ENCODE measurements at places on chromosomes 2 and 18. TPM values are rescaled to one million over a fixed set of nuclear protein-coding genes. Genes with fewer than 3 reads are reported as not detected.

DNA sequence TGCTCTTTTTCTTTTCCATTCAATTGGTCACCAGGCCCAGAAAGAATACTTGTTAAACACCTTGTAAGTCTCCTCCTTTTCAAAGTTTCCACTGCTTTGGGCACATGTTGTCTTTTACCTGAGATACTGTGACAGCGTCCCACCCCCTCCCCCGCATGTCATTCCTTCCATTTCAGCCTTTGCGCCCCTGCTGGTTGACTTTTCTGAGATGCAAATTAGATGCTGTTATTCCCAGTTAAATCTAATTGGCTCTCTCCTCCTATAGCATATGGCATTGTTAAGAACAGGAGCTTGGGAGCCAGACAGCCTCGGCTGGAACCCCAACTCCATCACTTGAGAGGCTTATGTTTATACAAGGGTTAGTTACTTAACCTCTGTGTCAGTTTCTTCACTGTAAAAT is 80.3 kb upstream of the GAREM1 start:
- no peak for DNase-seq

Gene ATP8B1
- total RNA-seq, result 26.6 TPM

- no peak for DNase-seq
These were observed 8.1 kb downstream of the MRPS5 start for GRCh38 chr2:95113464-95113863.

- DNase-seq, result no peak
These were observed 196.3 kb upstream of the SIX3 start for GRCh38 chr2:44744961-44745892.

DNA sequence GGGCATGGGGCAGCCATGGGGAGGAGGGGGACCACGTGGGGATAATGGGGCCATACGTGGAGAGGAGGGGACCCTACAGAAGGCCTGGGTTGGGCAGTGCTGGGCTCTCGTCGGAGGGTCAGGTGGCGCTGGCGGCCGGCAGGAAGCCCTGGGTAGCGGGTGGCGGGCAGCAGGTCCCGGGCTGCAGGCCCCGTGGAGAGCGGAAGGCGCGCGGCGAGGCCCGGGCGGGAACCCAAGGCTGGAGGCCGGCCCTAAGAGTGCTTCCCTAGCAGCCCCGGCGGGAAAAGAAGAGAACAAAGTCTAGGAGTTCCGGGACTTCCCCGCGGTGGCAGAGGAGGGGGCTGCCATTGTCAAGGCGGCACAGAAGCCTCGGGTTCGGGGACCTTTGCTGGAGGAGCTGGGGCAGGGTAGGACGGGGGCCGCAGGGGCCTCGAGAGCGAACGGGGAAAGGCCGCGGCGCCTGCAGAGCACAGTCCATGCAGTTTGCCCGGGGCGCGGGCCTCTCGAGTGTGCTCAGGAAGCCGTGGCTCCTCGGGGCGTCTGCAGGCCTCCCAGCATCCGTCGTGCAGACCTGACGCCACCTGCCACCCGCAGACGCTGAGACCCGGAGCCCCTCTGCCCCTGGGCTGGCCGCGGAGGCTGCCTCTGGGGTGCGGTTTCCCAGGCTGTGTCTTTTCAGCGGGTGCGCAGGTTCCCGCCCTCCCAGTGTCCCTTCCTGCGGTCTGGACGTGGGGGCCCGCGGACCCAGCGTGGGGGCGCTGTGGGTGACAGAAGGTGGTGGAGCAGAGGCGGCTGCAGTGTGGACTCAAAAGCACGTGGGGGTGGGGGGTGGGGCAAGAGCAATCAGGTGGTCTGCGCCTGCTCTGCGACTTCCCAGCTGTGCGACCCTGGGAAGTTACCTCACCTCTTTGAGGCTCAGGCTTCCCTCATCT is 19.4 kb upstream of the NCL start:
- DNase-seq, result no peak

- no peak for DNase-seq
These were observed 144.3 kb downstream of the DAW1 start for GRCh38 chr2:228015741-228016140.

GRCh38 chr2:174177316-174177890 is 70.9 kb downstream of the OLA1 start:
- no peak for DNase-seq

GRCh38 chr2:84257831-84258230 is 201.2 kb downstream of the SUCLG1 start:
- DNase-seq, result no peak

DNA sequence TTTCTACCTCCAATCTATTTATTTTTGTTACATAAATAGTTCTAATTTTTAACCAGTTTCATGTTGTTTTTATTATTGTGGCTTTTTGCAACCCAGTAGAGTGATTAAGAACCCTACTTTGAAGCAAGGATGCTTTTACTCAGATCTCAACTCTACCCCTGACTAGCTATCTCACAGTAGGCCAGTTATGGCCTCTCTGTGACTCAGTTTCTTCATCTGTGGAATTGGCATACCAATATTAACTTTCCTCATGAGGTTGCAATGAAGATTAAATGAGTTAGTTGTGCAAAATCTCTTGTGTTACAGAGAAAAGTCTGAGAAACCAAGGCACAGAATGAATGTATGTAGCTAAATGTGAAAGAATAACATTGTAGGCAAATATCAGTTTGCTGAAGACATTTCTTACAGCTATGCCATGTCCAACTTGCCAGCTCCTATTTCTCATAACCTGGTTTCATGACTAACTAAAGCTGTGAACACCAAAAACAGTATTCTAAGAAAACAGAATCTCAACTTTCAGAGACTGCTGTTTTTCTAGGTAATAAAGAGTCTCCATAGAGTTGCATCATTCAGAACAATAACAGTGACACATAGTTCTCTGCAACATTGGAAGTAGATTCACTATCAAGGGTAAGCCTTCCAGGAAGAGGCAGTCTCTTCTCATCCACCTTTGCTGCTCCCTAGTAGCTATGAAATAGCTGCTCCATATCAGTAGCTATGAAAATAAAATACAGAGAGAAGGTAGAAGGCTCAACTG is 33.2 kb upstream of the CYTIP start:
- DNase-seq, result no peak

DNA sequence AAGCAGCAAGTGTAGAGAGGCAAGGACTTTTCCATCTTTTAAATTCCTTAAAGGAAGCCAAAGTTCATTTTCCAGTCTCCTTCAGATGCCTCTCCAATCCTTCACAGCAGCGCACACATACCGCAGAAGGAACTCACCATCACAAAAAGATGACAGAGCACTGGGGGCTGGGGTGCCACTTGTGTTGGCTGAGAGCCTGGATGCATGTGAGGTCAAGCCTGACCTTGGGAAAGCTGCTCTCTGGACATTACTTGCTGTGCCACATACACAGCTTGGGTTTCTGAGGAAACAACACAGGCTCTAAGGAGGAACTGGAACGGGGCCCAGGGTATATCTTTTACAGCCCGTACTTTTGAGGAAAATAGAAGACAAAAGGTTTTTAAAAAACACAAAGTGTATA is 364.3 kb upstream of the MEX3C start:
- DNase-seq, result no peak

Measured in suprapubic skin (tissue), 4 donors.